Inflammatory macrophage (primary cell): ENCODE measurements at places on chromosomes 12 and 14.

DNA sequence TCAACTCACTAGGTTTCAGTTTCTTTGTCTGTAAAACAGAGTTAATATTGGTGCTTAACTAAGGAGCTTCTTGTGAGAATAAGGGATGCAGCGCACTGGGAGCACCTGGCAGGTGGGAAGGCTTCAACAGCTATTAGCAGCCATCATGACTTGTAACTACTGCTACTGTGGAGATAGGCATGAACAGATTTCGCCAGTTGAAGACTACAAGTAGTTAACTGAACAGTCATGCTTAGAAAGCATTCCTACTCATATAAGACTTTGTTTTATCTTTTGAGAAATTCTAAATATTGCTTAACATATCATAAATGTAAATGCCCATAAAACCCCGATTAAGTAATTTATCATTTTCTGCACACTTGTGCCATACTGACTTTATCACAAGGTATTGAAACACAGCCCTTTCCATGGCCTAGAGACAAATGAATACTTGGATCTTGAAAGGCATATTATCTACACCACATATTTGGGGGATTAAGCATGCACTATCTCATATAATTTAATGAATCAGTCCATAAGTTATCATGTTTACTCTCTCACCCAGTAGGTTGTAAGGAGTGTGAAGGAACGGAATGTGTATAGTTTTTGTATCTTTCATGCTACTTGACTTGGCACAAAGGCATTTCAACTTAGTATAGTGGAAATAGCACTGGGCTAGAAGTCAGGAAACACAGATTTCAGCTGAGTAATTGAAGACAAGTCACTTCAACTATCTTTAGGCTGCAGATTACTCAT, 16.1 kb downstream of the NTN4 start:
- DNase-seq, result no peak

GRCh38 chr14:92597906-92598905, 84.6 kb downstream of the RIN3 start:
- peak; percentile 58 for DNase-seq

- no peak for DNase-seq
These were observed 207.5 kb downstream of the SPTSSA start for GRCh38 chr14:34254571-34254970.

DNA sequence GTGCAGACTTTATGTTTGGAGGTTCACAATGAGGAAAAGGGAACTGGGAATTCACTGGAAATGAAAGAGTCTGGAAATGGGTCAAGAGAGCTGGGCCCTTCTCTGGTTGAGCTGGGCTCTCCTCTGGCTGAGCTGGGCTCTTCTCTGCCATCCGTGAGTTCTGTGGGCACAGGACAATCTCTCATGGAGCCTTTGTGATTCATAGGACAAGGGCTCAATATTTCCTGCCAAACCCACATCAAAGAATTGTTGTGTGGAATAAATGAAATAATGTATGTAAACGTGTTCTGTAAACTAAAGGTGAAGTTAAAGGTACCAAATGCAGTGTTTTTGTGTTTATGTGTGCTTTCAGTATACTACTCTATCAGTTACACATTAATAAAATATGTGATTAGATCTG, 95.5 kb upstream of the OVCH1 start:
- DNase-seq, result no peak

DNA sequence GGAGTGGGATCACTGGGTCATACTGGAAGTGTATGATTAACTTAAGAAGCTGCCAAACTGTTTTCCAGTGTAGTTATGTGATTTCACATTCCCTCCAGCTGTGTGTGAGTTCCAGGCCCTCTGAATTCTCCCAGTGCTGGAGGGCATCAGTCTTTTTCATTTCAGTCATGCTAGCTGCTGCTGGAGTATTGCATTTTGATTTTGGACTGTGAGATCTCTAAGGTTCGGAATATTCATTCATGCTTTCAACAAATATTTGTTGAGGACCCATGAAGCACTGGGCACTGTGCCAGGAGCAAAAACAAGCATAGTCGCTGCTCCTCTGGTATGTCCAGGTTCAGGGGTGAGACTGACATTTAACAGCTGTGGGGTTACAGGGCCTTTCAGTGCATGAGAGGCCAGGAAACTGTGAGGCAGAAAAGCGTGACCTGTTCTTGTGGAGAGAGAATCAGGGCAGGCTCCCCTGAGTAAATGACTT, 133.2 kb downstream of the SCARB1 start:
- no peak for DNase-seq

- peak; percentile 98 for DNase-seq
These were observed 5.3 kb downstream of the DYRK4 start for GRCh38 chr12:4567073-4567881.

- peak; percentile 41 for DNase-seq
These were observed 27.2 kb upstream of the PNMA1 start for GRCh38 chr14:73741386-73741875.
